ENCODE measurements at places on chromosomes 4 and X.

- ATAC-seq, result no peak
Measured at GRCh38 chr4:69858690-69859089, 1.3 kb downstream of the SULT1E1 start.

DNA sequence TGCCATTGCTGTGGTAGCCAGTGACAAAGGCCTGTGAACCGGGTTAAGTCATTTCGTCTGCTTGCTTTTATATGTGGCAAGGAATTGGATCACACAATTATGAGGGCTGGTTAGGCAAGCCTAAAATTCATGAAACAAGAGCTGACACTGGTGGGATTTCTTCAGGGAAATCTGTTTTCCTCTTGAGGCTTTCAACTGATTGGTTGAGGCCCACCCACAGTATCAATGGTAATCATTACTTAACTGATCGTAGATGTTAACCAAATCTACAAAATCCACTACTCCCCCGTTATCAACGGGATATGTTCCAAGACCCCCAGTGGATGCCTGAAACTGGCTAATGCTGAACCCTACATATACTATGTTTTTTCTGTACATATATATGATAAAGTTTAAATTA lies 13.0 kb downstream of the RBMX2 start:
- ATAC-seq, result no peak

DNA sequence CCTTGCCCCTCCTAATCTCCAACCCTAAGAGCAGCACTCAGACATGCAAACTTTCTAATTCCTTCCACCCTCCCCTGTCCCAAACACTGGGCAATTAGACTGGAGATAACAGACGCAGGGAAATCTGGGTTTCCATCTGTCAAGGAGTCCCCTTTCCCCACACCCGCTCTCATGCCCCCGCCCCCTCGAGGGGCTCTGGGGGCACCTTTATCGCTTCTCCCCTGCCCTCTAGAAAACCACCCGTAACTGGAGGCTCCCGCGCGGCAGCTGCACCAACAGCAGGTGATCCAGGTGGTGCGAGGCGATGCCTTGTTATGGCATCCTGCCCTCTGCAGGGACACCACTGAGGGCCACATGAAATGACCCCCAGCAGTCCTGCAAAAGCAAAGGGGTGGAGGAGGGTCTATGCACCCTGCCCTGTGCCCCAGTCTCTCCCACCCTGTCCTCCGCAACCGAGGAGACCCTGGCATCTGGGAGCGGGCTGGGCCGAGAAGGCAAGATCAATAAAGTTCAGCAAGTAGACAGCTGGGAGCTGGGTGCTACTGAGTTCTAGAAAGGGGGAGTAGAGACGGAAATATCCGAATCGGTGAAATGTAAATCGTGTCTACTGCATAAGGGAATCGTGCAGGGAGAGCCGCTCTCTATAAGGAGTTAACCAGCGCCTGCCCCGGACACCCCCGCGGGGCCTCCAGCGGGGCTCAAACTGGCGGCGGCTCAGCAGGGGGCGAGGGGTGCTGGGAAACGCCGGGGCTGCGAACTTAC lies 1.6 kb downstream of the KCTD8 start:
- no peak for ATAC-seq

DNA sequence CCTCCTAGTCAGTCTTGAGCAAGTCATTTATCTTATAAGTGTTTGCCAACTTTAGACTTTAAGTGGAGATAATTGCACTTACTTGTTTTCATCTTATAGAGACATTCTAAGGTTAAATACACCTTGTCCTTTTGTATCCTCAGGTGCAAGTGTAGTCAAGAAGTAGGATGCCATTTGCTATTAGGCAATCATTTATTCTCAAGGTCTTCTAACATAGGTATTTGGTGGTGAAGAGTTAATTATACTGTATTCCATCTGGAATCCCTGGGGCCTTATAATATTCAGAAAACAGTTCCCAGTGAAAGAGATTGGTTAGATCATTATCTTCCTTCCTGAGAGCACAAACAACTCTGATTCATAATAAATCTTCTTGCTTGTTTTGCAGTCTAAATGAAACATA lies 23.7 kb downstream of the SULT1E1 start:
- ATAC-seq, result no peak

DNA sequence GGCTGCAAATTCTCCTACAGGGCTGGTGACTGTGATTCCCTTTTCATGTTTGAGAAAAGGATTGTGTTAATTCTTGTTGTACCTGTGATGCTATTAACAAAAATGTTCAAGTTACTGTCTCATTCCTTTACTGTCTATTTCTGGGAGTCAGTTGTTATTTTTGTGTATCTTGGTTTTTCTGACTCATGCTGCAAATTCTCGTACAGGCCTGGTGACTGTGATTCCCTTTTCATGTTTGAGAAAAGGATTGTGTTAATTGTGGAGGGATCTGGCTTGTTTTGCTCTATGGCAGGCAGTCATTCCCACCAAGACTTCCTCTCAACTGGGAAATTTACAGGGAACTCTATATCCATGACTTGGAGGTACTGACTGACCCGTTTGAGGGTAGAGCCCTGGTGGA lies 693.4 kb upstream of the INTU start:
- no peak for ATAC-seq

DNA sequence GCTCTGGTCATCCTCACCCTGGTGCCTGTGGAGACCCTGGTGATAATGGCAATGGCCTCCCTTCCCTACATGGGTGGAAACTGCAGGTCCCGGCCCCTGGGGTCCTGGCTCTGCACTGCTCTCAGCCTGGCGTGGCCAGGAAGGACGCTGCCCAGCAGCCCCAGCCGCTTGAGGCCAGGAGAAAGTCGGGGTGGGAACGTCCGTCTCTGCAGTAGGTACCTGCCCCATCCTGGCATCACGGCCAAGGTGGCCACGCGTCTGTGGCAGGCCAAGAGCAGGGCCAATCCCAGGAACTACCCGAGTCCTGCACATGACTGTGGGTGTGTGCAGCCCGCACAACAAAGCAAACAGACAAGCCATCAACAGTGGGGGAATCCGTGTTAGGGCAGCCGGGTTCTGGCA lies 33.8 kb downstream of the FGFRL1 start:
- ATAC-seq, result no peak

- peak; percentile 84 for ATAC-seq
Measured at GRCh38 chrX:12984603-12985319, 9.9 kb downstream of the TMSB4X start.

DNA sequence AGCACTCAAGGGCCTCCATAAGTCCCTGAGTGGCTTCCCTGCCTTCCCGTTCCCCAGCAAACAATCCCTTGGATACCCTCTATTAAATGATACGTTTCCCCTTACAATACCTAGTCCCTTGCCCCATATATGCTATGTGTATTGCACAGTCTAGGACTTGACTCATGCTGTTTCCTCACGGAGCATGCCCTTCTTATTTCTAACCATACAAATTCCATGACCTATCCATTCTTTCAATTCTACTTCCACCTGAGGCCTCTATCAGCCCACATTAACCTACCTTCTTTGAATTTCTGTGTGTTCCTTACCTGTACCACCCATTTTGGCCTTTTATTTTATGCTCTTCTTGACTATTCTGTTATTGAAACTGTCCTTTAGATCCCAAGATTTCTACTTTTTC lies 2.9 kb upstream of the PGRMC2 start:
- ATAC-seq, result no peak
